Foreskin keratinocyte (primary cell): ENCODE measurements at places on chromosomes 4 and X.

- DNase-seq = no peak
Observed at GRCh38 chr4:56123051-56123450, 174.3 kb downstream of the CEP135 start.

DNA sequence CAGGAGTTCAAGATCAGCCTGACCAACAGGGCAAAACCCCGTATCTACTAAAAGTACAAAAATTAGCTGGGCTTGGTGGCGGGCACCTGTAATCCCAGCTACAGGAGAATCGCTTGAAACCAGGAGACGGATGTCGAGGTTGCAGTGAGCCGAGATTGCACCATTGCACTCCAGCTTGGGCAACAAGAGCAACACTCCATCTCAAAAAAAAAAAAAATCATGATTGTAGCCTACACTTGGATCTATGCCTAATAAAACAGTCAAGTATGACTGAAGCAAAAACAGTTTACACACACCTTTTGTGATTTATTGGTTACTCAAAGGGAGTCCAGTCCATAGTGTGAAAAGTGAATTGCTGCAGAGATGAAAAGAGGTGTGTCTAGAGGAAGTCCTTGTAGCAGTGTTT, 34.7 kb upstream of the TASL start:
- DNase-seq = no peak

- DNase-seq = no peak
Observed at GRCh38 chrX:129953881-129954280, 28.6 kb upstream of the BCORL1 start.

DNA sequence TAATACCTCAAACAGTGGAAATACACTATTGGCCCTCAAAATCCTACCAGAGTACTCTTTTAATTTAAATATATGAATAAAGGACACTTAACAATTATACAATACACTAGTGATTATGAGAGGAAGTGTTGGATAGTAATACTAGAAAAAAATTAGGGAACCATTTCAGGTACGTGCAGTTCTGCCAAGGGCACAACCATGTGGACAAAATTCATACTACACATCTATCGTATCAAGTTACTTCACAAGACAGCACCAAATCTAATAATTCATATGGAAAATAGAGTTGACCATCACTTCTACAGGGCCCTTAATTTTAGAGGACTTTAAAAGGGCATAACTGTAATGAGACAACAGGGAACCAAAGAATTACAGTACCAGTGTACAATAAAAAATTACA, 69.2 kb upstream of the ZCCHC13 start:
- DNase-seq = no peak

- DNase-seq = no peak
Observed at GRCh38 chr4:16838226-16838875, 60.1 kb downstream of the LDB2 start.

GRCh38 chrX:8927701-8928100, 106.2 kb downstream of the FAM9B start:
- no peak for DNase-seq

- DNase-seq = no peak
Observed at GRCh38 chr4:31755751-31756150, 1035.6 kb downstream of the PCDH7 start.

DNA sequence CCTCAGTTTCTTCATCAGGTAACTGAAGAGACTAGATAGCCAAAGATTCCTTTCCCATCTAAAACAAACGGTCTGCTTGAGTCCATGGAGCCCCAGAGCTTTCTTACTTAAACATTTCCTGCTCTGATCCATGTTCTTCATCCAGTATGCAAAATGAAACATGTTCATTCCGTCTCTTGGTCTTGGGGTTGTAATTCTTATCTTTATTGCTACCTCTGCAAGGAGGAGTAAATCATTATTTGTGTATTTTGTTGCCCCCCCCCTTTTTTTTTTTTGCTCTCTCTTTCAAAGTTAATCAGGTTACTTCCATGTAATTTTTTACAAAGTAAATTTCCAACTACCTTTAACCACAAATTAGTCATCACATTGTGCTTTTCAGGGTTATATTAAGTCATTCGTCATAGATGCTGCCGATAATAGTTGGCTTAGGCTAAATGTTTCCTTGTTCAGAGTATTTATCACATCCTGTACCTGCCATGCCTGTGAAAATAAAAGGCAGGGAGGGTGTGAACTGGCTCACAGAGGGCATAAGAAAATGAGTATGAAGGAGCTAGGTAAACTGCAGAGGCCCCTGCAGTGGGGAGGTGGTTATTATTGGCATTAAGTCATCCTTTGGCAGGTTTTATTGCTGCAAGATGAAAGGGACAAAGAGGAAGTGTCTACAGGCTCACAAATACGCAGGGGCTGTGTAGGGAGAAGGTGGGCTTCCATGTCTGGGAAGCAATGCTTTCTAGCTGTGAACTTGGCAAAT, 76.7 kb upstream of the HS3ST1 start:
- peak; percentile 98 for DNase-seq

GRCh38 chr4:154528869-154529268, 21.3 kb downstream of the PLRG1 start:
- DNase-seq = no peak

GRCh38 chrX:9885150-9885549, 82.0 kb upstream of the CLDN34 start:
- DNase-seq = no peak

DNA sequence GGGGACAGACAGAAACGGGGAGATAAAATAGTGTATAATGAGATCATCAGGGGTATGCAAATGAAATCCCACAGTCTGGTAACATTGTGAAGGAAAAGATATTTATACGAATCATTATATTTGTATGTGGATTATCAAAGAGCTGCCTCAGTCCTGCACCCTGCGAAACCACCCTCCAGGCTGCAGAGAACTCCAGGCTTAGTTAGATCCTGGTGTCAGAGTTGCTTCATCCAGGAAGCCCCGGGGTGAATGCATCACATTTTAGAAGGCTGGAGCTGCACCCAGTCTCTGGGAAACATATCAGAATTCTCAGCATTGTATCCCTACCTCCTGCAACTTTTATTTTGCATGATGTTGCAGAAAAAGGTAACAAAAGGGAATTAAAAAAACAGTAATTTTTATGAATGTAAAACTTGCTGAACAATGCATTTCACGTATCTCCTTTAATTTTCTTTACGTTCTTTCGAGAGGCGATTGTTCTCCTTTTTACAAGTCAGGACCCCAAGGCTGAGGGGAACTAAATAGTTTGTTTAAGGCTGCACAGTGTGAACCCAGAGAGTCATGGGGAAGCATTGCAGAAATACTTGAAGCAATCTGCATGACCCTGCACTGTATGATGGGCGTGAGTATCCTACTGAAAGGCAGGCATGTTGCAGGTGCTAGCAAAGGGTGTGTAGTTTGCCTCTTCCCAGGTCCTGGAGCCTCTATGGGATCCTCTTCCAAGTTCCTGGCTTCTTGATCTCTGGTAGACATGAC, 299.5 kb upstream of the CLNK start:
- DNase-seq = no peak

GRCh38 chr4:188403272-188403671, 264.0 kb downstream of the TRIML1 start:
- no peak for DNase-seq

- no peak for DNase-seq
Observed at GRCh38 chr4:158016511-158016910, 156.3 kb downstream of the GASK1B start.

DNA sequence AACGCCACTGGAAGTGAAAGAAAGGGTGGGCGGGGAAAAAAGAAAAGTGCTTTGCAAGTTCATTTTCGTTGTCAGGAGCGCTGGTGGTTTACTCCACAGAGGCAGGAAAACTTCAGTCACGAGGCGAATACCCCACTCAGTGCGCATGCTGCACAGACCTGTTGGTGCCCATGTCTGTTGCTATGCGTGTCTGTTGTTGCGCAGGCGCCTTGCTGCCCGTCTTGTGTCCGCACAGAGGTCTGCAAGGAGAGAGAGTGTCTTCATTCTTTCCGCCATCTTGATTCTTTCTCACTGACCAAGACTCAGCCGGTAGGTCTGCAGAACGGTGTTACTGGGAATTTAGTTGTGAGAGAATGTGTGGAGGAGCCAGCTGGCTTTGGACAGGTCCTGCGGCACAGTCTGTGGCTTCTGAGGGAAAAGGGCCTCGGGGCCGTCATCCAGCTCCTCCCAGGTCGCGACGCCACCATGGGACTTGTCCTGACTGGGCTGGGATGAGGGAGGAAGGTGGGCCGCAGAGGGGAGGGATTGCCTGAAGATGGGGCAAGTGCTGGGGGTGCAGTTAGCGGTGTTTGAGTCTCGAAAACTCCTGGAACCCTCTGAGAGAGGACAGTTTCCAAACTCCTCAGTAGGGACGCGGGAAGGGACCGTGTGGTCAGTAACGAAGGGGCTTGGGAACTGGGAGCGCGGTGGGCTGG, at the start of gene PAGE2:
Gene PAGE2, plus strand, starts transcription at position 224 of the 695 bp plus-strand sequence. CDS start 1,003 bp downstream, outside the sequence.
- DNase-seq = no peak

- no peak for DNase-seq
Observed at GRCh38 chrX:17098516-17099247, 152.2 kb downstream of the REPS2 start.

DNA sequence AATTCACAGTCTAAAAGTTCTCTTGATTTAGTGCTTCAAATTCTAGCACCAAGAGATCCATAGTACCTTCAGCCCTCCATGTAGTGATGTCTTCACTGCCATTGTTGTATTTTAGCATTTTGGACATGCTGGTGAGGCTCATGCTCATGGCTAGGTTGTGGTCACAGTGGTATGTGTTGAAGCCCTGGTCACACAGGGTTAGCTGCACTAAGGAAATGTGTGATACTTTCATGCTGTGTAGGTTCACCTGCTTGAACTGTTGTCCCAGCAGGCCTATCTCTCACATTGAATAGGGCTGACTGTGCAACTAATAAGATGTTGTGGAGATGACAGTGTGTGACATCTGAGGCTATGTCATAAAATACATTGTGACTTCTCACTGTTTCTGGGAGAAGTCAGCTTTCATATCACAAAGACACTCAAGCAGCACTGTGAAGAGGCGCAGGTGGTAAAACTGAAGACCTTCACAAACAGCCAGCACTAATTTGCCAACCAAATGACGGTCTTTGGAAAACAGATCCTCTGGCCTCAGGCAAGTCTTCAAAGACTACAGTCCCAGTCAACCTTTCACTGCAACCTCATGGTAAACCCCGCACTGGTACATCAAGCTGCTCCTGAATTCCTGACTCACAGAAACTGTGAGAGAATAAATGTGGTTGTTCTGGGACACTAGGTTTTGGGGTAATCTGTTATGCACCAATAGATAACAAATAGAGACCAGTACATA, 17.4 kb upstream of the ADH4 start:
- DNase-seq = no peak

- no peak for DNase-seq
Observed at GRCh38 chrX:13068651-13069050, 24.2 kb upstream of the FAM9C start.

DNA sequence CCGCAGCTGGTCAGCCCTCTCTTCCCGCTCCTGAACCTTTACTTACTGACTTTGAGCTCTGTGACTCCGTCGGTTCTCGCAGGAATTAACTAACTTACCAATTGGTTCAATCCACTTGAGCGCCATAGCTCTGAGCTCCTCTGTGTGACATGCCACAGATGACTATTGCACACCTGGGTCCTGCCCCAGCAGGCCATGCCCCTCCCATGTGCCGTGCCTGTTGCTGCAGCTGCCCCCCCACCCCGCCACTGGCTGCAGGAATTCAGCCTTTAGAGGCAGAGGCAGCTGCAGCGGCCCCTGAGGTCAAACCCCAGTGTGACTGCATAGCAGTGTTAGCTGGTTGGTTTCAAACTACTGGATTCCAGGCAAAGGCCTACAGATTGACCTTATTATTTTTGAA, 70.6 kb downstream of the MTMR1 start:
- peak; percentile 45 for DNase-seq

DNA sequence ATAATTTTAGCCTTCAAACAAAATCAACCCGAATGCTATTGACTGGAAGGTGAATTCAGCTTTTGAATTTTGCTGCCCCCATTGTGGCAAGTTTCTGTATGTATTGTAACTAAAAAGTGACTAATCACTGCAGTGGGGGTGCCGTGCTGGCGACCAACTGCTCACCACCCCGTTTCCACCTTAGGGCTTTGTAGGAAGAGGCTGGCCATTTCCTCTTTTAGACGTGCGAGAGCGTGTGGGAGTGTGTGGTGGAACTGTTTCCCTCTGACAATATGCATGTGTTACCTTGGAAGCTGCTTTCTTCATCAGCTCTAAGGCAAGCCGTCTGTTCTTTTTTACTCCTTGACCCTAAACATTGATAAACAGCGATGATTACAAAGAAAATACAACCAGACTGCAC, 78.8 kb downstream of the SEL1L3 start:
- no peak for DNase-seq

GRCh38 chrX:133897593-133898163, 87.7 kb downstream of the GPC3 start:
- DNase-seq = no peak

- DNase-seq = no peak
Observed at GRCh38 chrX:9577555-9577954, 112.7 kb downstream of the TBL1X start.

- peak; percentile 2 for DNase-seq
Observed at GRCh38 chr4:120517966-120518365, 404.6 kb downstream of the PRDM5 start.

GRCh38 chr4:188728359-188728758, 589.1 kb downstream of the TRIML1 start:
- no peak for DNase-seq
